ENCODE measurements at places on chromosomes 3 and 15.

DNA sequence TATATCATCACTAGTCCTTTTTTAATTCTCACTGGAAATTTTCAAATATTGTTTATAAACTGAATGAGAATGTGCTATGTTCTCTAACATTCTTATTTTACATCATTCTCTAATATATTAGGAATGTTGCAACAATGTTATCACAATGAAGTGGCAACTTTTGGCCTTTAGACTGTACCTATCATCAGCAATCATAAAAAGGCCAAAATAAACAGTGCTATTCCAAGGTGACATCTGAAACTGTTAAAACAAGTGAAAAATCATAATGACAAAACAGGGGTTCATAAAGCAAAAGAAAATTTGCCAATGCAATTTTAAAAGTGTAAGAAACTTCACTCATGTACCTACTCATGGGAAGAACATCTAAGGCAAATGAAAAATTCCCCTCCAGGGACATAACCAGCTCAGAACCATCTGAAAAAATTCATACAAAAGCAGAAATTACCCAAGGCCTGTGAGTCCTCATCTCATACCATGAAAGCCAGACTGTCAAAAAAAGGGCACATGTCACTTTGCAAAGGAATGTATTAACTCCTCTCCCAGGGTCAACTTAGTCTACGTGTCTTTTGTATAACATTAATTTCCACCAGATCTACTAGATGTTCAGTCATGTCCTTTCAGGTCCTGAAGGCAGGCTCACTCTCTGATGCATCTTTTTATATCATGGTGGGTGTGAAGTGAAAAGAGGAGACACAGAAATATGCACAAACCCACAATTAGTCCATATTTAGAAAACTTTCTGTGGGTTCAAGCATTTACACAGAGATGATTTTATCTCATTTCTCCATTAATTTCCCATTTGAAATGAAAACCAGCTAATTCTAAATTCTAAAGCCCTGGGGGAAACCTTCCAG is 211.9 kb downstream of the CBLB start:
- no peak for DNase-seq

DNA sequence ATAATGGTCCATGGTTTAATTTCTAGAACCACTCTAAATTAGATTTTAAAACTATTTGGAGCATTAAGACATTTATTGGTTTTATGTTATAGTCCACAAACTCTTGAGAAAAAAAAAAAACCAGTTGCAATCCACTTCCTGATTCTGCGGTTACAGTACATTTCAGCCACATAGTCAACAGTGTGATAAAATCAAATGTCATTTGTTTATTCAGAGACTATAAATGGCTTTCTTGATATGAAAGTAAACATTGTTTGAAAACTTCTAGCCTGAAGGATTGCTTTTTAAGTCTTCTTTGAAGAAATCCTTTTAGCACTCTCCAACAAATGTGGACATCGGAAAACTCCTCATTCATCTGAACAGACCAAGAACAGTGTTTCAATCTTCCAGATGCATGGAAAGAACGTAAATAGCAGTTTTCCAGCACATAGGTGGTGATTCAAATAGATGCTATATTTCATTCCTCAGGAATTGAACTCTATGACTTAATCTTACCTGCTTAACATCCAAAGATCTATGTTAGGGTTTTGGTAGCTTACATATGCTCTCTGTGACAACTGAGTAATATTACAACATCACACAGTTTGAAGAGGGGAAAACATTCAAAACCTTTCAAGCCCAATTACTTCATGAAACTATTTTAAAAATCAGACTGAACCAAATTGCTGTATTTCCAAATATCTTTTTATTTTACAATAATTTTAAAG is 87.8 kb upstream of the UBE2E2 start:
- no peak for DNase-seq

GRCh38 chr3:97954228-97954827 is 17.9 kb downstream of the RIOX2 start:
- no peak for DNase-seq

DNA sequence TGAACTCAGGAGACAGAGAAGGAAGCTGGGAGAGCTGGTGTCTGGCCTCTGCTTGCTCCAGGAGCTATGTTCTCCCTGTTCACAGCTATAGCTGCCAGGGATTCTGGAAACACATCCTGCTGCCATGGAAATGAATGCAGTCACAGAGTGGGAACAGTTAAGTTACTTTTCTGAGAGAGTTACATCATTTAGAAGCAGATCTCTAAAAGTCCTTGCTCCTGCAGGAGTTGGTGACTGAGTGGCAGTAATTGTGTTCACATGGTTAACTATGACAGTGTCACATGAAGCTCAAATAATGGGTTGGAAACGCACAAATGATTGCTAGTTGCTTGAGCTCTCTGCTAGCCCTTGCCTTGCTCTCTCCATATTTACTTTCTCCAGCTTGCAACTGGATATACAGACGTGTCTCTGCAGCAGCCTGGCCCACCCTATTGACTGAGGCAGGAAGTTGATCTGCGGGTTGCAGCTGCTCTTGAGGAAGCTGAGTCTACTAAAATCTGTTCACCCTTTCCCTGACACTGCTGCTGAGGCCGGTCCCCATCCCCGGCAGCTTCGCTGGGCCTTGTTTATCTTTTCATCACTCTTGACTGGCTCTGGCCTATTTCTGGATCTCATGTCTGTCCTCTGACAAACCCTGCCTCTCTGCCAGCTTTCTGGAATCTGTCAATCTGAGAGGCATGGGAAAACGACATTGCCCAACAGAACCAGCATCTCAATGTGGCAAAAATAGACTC is 16.7 kb upstream of the ISLR start:
- DNase-seq, result no peak

DNA sequence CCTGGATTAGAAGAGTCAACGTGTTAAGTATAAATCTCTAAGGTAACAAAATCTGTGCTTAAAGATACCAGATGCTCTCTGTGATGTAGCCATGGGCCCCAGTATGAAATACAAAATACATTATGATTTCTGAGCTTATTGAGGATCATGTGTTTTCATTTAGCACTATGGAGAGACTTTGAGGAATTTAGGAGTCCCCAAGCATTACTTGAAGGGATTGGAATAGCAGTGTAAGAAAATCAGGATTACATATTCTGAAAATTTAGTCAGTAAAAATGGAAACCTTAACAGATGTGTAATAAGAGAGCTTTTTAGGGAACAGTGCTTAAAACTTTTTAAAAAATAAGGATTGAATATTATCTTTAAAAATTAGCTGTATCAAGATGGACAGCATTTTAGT is 35.5 kb downstream of the ECT2 start:
- no peak for DNase-seq

GRCh38 chr3:74366331-74366730 is 248.1 kb downstream of the CNTN3 start:
- no peak for DNase-seq

DNA sequence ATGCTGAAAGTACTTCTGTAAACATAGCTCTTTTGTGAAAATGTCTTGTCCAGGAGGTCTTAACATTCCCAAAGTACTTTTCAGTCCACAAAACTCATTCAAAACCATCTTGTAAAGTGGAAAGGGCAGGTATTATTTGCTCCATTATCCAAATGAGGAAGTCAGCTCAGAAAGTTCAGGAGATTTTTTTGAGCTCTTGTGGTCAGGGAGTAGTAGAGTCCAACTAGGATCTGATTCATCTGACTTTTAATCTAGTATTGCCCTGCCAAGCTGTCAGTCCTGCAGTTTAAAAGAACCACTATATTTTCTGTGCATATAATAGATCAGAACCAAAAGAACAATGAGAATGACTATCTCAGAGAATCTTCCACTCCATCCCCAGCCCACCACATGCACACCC is 83.5 kb downstream of the FOXB1 start:
- no peak for DNase-seq

GRCh38 chr15:79051029-79051428 is 39.6 kb downstream of the RASGRF1 start:
- DNase-seq, result no peak
